ENCODE measurements at places on chromosomes 12 and 14.
A peak's percentile ranks its signal among the peaks of the same experiment; 100 is the strongest.

- no peak for DNase-seq
Observed at GRCh38 chr12:49537752-49538509, 899 bp upstream of the KCNH3 start.

DNA sequence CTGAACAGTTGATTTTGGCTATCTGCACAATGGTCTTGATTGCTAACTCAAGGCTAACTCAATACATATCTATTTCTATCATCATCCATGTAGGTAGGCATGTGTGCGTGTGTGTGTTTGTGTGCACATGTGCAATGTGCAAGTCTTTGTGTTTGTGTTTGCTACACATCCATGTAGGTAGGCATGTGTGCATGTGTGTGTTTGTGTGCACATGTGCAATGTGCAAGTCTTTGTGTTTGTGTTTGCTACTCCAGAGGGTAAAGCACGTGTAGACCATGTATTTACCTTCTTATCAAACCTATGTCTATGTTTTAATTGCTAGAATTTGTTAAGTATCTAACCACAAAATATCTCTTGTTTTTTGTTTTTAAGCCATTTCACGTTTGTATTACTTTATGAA, 962.6 kb downstream of the LRFN5 start:
- no peak for DNase-seq

- DNase-seq: no peak
Observed at GRCh38 chr14:96198430-96199130, 6.1 kb upstream of the BDKRB2 start.

DNA sequence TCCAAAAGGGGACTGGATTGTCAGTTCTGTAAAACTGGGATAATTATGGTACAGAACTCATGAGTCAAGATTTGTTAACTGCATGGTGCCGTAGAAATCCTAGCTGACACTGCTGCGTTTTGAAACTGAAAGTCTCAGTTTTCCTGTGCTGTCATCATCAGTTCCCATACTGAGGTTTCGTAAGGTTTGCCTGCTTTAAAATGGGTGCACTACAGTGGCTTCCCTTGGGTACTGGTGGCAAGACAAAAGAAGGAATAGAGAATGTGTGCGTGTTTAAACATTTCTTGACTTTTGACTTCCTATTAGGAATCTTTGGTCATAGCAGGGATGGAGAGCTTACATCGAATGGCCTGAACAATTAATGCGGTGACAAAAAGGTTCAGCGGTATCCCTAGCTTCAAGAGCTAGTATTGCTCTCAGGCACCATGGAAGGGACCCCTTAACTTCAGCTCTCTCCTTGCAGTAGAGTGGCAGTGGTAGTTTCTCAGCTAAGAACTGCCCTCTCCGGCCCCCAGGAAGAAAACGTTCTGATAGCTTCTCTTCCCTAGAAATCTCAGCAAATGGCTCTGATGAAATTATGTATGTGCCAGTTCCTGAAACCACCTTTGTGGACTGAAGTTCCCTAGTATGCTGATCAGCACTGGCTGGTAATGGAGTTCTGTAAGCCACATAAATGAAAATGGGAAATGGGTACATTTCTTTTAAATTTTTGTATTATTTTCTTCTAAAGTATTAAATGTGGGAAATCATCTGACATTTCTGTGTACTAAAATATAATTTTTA, 28.9 kb downstream of the ANO6 start:
- no peak for DNase-seq

- DNase-seq: no peak
Observed at GRCh38 chr12:119328111-119328510, 6.4 kb upstream of the CCDC60 start.

- no peak for DNase-seq
Observed at GRCh38 chr12:131279281-131279921, 325.7 kb downstream of the ADGRD1 start.

DNA sequence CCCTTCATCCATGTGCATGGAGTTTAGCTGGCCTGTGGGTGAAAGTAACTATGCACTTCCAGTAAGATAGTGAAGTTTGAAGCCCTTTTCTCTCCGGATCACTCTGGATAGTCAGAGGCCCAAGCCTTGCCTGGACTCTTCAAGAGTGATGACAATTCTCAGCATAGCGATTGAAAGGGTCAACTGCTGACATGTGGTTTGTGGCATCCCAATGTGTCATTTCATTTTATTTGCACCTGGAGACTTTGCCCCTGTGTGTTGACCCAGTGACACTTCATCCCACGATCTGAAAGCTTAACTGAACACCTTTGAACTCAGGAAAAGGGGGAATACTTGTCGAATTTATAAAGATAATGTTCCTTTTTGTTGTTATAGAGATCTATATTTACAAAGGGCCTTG, 711.9 kb upstream of the TMEM132C start:
- DNase-seq: no peak

DNA sequence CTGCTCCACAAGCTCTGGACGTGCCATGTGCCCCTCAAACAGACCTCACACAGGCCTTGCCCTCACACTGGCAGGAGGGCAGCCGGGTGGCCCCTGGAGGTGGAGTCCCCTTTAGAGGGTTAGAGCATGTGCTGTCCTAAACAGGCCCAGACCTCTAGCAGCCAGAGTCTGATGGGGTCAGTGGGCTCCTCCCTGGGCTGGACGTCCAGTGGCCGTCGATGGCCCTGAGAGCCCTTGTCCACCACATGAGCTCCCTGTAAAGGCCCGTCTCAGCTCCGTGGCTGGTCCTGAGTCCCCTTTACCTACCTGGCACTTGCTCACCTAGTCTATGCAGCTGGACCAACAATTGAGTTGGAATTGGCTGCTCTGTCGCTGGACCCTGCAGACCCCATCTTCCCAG, 3.8 kb downstream of the TMEM179 start:
- DNase-seq: no peak

DNA sequence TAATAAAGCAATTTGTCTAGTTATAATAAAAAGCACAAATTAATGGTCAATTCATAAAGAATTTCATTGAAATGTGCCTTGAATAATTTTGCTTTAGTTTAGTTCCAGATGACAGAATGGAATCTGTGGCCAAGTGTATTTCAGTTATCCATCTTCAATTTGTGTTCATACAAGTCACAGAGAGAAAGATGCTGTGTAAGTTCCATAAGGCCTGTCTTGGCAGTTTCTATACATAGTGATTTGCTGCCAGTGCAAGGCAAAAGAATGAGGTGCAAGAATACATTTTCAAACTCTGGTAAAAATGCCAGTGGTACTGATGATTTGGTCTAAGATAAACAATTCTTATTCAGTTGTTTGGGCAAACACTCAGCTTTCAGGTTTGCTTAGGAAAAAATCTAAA, 134.4 kb upstream of the PTPRB start:
- DNase-seq: no peak

DNA sequence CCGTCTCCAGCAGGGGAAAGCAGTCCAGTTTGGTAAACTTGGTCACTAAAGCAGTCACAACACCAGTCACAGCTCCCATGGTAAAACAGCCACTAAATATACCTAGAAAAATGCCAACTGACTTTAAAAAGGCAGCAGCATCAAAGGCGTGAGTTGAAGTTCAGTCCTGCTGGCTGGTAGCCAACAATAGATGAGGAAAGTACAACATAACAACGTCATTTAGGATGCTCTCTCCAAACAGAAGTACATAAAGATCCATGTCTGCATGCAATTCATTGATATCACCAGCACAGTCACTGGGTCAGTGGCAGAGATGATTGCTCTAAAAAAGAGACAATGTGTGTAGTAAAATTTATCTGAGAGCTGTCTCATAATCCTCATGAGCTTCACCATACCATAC, 59.3 kb upstream of the TMPO start:
- DNase-seq: no peak

- DNase-seq: peak; percentile 75
Observed at GRCh38 chr12:4271717-4272423, 1.7 kb upstream of the CCND2 start.

DNA sequence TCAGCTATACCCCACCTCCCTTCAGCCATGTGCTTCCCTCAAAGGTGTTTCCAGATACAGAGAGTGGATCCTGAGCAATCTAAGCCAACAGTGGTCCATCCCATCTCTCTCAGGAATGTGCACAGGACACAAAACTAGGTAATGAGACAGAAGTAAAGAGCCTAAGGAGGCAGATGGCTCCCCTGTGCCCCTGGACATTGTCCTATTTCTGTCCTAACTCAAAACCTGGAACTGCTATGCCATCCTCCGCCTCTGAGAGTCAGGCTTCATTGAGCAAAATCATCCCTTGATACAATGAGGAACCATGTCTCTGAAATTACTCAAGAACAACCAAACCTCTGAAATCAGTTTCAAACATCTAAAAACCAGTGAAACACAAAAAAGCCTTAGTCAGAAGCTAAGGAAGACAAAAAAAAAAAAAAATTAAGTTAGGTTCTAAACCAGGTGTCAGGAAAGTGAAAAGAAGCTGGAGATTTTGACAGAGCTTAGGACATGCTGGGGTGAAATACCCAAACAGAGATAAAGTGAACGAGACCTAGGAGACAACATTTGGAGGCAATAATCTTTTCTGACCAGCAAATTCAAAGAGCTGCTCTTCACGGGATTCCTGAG, 200.3 kb upstream of the PLEKHG7 start:
- no peak for DNase-seq

- DNase-seq: no peak
Observed at GRCh38 chr12:3557791-3558620, 67.0 kb downstream of the PRMT8 start.

DNA sequence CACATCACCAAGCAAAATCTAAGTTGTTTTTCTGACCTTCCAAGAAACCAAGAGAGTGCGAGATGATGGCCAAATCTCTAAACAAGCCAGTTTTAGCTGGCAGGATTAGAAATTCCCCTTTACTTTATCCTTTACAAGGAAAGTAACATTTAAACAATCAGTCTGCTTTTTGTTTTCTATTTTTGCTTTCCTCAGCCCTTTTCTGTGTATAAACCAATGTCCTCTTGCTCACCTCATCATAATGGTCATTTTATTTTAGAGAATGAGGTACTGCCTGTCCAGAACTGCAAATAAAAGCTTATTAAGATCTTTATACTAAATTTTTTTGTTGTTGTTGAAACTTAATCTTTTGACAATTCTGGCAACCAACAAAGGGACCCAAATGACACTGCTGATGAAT, 442.4 kb upstream of the GARIN6 start:
- DNase-seq: no peak

GRCh38 chr14:80695869-80696268, 245.7 kb downstream of the CEP128 start:
- DNase-seq: no peak

DNA sequence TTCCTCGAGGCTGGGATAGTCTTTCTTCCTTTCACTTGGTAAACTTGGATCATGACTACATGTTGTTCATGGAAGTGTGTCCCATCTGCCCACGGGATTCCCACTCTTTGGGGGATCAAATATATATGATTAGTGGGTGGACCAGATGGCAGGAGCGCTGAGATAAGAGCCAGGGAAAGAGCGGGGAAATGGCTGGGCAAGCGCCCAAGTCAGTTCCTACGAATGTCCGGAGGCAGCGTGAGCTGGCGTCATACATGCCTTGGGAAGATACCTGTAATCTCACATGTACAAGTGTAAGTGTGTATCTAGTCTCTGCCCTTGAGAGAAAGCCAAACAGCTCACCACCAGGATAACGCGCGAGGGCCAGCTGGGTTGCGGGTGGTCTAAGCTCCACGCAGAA, 62.3 kb downstream of the FZD10 start:
- no peak for DNase-seq

GRCh38 chr14:73049428-73049827, 8.9 kb upstream of the RBM25 start:
- no peak for DNase-seq

DNA sequence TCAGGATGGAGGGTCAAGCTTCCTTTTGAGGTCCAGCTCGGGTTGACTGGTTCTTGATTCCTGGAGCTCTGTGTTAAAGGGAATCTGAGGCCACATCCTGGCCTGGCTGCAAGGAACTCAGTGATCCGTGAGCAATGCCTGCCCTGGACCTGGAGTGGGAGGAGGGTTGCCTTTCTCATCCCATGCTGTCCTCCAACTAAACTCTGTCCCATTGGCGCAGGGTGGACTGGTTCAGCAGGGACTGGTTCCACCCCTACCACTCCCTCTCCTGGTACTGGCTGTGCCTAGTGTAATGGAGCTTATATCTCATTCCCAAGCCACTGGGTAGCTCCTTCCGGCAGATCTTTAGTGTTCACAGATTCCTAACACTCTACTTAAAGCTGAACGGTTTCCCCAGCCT, 3.9 kb upstream of the CMKLR1 start:
- no peak for DNase-seq

GRCh38 chr14:89202413-89203190, 214.4 kb downstream of the FOXN3 start:
- DNase-seq: no peak

- no peak for DNase-seq
Observed at GRCh38 chr12:43306066-43306465, 245.9 kb downstream of the ADAMTS20 start.

- DNase-seq: no peak
Observed at GRCh38 chr12:57817261-57817989, 1.1 kb downstream of the AVIL start.

GRCh38 chr14:69701291-69701690, 65.7 kb upstream of the SRSF5 start:
- no peak for DNase-seq

- DNase-seq: no peak
Observed at GRCh38 chr14:58356268-58356667, 39.5 kb upstream of the TOMM20L start.

DNA sequence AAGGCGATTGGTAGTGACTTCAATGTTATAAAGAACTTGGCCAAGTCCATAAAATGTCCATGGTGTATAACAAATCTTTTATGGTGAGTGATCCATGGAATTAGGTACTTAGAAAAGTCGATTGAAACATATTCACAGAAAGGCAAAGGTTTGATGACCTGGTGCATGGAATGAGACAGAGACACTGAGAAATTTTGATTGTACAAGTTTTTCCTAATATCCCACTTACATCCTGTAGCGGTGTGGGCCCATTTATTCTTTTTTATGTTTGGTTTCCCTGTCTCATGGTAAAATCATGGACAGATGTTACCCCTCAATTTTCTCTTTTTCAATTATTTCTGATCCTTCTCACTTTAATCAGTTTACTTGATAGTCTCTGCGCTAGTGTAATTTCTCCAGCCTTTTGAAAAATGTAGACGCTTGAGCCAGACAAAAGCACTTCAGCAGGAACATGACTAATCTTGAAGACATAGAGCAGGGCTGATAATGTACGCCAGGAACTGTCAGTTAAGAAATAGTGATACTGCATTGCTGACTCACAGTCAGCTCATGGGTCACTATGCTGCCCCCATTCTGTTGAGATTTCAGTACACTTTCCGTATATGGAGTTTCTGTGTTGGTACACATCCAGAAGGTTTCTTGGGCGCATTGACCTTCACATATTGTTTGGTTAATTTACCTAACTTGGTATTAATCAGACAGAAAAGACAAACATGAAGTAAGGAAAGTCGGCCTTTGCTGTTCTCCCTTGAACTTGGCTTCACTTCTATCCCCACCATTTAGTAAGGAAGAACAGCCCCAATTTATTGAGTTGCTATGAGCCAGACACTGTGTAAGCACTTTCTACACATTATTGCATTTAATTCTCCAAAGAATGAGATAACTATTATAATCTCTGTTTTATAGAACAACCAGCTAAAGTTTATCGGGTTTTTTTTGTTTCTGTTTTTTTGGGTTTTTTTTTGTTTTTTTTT, 841.7 kb downstream of the DIO2 start:
- no peak for DNase-seq

- no peak for DNase-seq
Observed at GRCh38 chr14:58699681-58700205, 62.0 kb downstream of the DACT1 start.

GRCh38 chr12:73445658-73446324, 1091.8 kb upstream of the ATXN7L3B start:
- no peak for DNase-seq

All from stimulated activated CD4-positive, alpha-beta T cell treated with anti-CD3 and anti-CD28 coated beads, Interleukin-1b, Interleukin-23, amount 100 ng/mL, for 1 hour (primary cell).